ENCODE measurements at places on chromosomes 13 and 19.

GRCh38 chr13:59621773-59622172 is 542.0 kb downstream of the DIAPH3 start:
- no peak for DNase-seq

GRCh38 chr13:97914540-97914939 is 38.9 kb upstream of the IPO5 start:
- no peak for DNase-seq

- DNase-seq = no peak
Observed at GRCh38 chr19:51568456-51568855, 2.6 kb upstream of the ZNF175 start.

DNA sequence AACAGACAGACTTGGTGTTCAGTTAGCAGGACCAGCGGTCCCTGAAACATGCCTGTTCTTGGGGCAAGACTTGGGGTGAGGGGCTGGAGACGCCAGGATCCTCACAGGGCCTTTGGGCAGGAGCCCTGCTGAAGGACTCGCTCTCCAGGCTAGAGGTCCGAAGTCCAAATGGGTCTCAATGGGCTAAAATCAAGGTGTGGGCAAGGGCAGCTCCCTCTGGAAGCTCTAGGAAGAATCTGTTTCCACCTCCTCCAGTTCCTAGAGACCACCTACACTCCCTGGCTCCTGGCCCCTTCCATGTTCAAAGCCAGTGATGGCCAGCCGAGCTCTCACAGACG is 111.3 kb downstream of the TUBA3C start:
- no peak for DNase-seq

DNA sequence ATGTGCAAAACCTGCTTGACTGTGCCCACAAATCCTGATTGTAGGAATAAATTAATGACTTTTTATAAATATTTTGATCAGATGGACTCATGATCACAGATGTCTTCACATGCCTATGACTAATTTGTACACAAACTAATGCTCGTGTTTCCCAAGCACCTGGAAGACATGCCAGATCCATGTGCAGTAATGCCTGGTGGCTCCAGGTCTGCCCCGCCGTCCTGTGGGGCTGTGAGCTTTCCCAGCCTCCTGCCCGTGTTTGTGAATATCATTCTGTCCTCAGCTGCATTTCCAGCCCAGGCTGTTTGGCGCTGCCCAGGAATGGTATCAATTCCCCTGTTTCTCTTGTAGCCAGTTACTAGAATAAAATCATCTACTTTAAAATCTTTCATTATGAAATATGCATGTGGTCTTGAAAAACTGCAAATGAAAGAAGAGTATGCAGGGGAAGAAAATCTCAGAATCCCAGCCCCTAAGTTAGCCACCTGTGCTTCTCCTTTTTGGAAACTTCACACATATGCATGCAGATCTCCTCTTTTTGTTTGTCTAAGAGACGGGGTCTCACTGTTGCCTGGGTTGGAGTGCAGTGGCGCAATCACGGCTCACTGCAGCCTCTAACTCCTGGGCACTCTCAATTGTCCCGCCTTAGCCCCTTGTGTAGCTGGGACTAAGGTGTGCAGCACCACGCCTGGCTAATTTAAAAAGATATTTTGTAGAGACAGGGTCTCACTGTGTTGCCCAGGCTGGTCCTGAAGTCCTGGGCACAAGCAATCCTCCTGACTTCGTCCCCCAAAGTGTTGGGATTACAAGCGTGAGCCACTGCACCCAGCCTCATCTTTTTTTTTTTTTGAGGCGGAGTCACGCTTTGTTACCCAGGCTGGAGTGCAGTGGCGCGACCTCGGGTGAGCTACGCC is 6.2 kb downstream of the RPL28 start:
- DNase-seq = no peak

All from stimulated activated CD4-positive, alpha-beta T cell treated with anti-CD3 and anti-CD28 coated beads, Interleukin-2, amount 100 ng/mL, for 48 hours (primary cell).